ENCODE measurements at places on chromosomes 5 and 9.
A peak's percentile ranks its signal among the peaks of the same experiment; 100 is the strongest.

DNA sequence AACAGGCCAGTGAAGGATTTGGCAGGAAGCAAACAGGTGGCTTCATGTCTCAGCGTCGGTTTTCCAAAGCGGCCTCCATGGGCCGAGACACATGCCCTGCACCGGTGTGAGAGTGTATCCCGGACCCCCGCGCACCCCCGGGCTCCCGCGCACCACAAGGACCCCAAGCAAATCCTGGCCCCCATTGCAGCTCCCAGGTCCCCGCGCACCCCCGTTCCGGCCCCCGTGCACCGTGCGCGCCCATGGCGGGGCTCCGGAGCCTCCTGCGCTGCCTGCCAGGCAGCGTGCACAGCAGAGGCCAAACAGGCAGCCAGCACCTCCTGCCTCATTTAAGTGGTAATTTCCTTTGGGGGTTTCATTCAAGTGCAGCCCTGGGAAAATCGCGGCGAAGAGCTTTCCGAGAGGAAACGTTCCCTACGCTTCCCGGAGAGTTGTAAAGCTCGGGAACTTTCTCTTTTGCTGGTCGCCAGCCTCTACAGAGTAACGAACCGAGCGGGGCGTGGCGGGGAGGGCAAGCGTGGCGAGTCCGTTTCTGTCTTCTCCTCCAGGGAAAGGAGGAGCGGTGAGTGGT lies 145.5 kb upstream of the SLC24A2 start:
- peak; percentile 43 for DNase-seq

DNA sequence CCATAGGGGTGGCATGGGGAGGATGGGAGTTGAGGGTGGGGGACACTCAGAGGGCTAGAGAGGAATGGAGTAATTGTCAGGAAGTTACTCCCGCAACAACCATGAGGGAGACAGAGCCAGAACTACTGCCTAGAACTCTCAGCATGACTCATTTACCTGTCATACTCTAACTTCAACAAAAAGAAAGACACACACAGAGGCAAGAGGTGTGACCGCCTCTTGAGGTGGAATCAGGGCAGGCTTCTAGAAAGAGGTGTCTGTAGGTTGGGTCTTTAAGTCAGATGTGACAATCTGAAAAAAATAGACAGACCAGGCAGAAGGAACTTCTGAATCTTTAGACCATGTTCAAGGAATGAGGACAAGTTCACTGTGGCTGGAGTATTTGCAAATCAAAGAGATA lies 73.4 kb downstream of the GABBR2 start:
- DNase-seq = no peak

GRCh38 chr9:36154331-36154952 lies 14.7 kb upstream of the CCIN start:
- DNase-seq = peak; percentile 68

DNA sequence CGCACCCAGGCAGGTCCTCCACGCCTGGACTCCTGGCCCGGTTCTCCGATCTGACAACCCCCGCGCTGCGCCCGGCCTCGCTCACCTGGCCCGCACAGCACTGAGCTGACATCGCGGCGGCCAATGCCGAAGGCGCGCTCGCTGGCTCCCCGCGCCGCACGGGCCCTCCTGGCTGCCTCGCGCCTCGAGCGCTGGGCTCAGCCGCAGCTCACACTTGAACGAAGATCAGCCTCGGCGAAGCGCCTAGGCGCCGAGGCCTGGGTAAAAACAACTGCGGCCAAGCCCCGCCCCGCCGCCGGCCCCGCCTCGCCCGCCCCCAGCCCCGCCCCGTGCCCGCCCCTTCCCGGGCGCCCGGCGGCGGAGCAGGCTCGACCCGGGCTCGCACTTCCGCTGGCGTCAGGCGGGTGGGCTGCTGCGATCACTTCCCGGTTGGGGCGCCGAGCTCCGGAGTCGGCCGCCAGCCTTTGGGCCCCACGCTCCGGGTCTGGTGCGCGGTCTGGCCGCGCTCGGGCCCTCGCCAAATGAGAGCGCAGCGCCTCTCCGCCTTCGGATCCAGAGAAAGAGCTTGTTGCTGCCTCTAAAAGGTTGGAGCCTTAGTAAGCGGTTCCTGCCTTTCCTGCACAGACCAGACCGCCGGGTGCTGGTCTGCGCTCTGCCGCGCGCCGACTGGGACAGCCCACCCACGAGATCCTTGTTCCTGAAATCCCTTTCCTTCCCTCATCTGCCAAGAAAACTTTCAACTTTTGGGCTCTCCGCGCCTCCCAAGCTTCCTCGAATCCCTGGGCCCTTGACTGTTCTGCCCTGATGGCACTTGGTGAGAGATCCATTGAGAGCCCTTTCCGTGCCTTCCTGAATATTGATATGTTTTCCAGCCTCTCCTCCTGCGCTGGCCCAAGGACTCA lies at the start of gene SERINC5:
SERINC5 (minus strand) TSS at position 238 of the 902 bp plus-strand sequence; CDS start at position 112, 126 bp downstream.
- peak; percentile 78 for DNase-seq

DNA sequence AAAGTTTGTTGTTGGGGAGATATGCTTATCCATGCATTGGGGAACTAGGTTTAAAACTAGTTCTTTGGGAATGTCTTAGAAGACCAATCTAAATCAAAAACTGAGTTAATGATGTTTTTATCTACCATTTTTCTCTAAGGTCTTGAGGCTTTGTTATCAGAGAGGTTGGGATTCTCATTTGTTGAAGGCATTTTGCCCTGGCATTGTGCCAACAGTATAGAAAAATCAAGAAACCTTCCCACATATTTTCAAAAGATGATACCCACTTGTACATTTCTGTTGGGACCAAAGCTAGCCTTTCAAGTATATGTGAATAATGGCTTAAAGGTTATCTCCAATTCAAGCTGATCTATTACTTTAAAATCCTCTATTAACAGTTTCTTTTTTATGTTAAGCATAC lies 419.8 kb upstream of the KIF2A start:
- DNase-seq = no peak

- DNase-seq = no peak
Observed at GRCh38 chr5:139263536-139263935, 30.0 kb upstream of the MATR3 start.

DNA sequence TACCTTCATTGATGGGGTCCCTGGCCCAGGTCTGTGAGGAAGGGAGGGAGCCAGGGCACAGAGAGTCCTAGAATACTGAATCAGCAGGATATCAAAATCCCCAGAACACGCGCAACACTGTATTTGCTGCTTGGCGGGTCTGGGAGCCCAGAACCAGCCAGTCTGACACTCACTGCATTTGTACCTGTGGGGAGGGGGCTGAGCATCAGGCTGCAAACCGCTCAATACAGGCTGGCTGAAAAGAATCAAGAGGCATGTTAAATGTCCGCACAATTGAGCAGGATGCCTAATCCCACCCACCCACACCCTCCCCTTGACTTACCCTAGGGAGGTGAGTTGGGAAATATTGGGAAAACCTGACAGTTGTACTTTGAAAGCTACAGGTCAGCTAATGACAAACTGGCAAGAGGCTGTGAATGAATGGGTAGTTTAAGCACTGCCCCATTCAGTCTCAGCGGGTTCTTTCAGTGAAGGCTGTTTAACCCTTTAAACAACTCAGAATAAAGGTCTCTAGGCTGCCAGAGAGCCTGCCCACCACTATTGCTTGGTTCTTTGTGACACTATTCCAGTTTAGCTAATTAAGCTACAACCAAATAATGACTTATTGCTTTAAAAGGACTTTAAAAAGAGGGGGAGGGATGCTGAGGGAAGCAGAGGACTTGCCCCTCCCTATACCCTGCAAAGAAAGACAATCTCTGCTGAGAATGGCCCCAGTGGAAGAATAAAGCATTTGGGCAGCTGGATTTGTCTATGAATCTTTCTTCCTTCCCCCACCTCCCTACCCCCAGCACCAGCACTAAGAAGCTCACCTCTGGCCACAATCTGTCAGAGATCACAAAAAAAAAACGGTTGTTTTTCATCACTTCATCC lies 5.0 kb downstream of the SPRY4 start:
- peak; percentile 31 for DNase-seq

- no peak for DNase-seq
Observed at GRCh38 chr9:132003896-132004295, 75.8 kb downstream of the MED27 start.

- DNase-seq = peak; percentile 52
Observed at GRCh38 chr9:112894041-112894440, 3.4 kb upstream of the SLC46A2 start.

DNA sequence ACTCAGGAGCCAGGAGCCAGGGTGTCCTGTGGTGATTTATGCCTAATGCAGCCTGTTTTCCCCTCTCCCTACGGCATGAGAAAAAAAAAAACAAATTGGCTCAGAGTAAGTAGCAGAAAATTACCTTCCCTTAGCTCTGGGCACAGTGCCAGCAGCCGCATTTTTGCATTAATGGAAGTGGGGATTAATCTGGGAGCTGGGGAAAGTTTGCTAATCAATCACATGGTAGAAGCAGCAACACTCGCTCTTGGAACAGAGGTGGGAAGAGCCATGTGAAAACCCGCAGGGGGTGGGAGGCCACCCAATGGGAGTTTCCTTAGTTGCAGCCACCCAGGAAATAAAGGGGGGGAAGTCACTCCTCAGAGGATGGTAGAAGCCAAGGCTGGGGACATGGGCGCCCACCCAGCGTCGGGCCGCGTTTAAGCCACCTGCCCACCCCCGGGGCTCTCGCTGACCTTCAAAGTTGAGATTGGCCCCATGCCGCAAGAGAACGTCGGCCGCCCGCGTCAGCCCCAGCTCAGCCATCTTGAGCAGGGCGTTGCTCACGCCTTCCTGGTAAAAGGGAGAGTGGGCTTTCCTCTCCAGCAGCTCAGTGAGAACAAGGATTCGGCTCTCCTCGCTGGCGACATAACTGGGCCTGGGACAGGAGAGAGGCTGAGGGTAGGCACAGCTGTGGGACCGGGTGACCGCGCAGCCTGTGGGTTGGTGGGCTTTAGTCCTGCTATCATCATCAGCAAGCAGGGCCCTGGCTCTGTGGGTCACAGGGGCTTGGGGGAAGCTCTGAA lies 1.7 kb downstream of the ASB6 start:
- peak; percentile 63 for DNase-seq

DNA sequence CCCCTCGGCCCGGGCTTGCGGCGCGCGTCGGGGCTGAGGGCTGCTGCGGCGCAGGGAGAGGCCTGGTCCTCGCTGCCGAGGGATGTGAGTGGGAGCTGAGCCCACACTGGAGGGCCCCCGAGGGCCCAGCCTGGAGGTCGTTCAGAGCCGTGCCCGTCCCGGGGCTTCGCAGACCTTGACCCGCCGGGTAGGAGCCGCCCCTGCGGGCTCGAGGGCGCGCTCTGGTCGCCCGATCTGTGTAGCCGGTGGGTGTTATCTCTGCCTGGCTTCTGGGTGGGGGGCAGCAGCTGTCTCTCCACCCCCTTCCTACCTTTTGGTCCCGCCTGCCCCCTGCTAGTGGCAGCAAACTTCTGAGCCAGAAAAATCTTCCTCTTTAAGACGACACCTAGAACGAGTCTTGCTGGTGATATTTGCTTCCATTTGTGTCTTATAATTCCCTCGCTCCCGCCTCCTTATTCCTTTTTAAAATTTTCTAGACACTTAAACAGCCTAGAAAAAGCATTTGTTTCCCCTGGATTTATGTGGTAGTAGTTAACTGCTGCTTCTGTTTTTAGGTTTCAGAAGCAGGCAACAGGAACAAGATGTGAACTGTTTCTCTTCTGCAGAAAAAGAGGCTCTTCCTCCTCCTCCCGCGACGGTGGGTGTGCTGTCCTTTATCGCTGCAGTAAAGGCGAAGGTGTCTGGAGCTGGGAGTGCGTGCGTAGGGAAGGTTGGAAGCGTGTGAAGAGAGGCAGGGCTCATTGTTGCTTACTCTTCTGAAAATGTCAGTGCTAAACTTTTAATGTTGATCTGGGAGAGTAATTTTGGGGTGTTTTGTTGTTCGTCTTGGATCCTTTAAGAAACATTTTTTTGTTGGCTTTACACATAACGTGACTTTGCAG lies 554 bp downstream of the JAK2 start:
- DNase-seq = peak; percentile 55

DNA sequence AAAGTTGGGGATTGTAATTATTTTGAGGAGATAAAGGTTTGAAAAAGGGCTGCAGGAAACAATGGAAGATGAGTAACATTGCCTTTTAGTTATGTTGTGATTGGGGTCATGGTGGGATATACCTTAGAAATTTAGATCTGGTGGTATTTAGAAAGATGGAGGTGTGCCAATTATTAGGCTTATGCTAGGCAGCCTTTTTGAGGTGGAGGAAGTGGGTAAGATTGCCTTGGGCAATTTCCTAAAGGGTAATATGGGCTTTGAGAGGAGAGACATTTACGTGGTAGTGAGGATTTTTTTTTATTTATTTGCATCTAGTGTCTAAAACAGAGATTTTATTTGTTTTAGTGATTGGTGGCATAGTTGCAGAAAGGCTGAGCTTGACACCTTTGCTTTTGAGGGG lies 10.5 kb downstream of the HSPA4 start:
- DNase-seq = no peak

DNA sequence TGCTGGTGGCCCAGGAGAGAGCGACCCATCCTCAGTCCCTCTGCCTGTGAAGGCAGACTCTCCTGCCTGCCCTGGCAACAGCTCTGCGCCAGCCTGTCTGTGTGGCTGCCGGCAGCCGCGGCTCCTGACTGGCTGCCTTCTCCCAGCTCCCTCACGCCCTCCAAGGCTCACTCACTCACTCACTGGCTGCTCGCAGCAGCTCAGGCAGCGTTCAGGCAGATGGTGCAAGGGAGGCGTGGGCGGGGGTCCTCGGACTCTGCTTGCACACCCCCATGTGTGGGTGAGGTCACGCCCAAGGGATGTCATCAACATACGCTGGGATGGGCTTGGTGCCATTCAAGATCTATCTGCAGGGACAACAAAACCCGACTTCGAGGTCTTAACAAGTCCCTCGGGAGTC lies 66.7 kb downstream of the DAB2IP start:
- no peak for DNase-seq

DNA sequence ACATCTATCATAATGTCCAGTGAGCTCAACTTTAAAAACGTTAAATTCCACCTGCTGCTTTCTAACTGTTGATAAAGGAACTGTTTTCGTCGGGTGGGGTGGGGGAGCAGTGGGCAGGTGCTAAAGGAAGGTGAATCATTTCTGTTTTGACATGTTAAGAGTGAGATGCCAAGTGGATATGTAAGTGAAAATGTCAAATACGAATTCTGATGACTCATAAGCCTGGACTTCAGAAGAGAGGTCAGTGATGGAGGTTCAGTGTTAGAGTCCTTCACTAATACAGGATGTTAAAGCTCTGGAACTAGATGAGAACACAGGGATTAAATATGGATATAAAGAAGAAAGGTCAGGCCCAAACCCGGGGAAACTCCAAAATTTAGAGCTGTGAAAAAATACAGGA lies 617.9 kb upstream of the CTNND2 start:
- no peak for DNase-seq

GRCh38 chr9:28051559-28052503 lies 478.6 kb upstream of the C9orf72 start:
- DNase-seq = peak; percentile 40

GRCh38 chr9:71896761-71897160 lies 14.2 kb downstream of the ABHD17B start:
- DNase-seq = no peak

GRCh38 chr5:147359581-147359980 lies 124.8 kb downstream of the STK32A start:
- no peak for DNase-seq

- no peak for DNase-seq
Observed at GRCh38 chr5:173299820-173300219, 28.4 kb downstream of the STC2 start.

DNA sequence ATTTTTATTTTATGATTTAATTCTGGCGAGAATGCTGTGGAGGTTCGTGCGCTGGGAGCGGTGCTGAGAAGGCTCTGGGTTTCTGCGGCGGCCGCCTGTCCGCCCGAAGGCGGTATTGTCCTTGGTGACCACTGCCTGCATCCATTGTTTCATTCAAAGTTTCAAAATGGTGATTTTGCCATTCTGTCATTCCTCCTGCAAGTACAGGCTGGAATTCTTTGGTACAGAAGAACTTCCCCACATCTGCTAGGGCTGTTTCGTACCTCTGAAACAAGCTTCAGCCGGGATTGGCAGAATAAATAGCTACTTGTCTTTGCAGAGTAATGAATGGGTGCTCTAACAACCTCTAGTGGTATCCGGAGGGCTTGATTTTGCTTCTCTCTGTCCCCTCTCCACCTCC lies 112.6 kb upstream of the CACNA1B start:
- DNase-seq = peak; percentile 37
